Endodermal cell (in vitro differentiated cells): ENCODE measurements at places on chromosomes 16 and 17.

GRCh38 chr17:5757314-5757907, 173.1 kb upstream of the NLRP1 start:
- no peak for DNase-seq

- no peak for DNase-seq
Observed at GRCh38 chr17:74450925-74451403, 15.5 kb upstream of the CD300A start.

- no peak for DNase-seq
Observed at GRCh38 chr17:79892457-79893241, 53.4 kb upstream of the CBX4 start.

DNA sequence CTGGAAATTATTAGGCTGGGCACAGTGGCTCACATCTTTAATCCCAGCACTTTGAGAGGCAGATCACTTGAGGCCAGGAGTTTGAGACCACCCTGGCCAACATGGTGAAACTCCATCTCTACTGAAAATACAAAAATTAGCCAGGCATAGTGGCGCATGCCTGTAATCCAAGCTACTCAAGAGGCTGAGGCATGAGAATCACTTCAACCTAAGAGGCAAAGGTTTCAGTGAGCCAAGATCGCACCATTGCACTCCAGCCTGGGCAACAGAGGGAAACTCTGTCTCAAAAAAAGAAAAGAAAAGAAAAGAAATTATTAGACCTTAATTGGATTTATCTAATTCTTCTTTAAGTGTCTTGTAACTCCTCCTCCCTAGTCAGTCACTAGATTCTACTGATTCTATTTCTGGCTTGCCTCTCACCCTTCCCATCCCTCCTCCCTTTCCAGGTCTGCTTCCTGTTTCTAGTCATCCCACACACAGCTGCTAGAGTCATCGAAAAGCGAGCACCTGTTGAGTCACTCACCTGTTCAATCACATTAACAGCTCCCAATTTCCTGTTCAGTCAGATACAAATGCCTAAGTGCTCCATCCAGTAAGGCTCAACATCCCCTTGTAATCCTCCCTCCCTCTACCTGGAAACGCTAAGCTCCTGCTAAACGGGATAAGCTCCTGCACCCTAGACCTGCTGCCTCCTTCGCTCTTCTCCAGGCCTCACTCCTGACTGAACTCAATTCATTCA, 34.6 kb downstream of the ERN1 start:
- DNase-seq, result no peak

- no peak for DNase-seq
Observed at GRCh38 chr17:32656886-32657285, 170.1 kb downstream of the CDK5R1 start.

DNA sequence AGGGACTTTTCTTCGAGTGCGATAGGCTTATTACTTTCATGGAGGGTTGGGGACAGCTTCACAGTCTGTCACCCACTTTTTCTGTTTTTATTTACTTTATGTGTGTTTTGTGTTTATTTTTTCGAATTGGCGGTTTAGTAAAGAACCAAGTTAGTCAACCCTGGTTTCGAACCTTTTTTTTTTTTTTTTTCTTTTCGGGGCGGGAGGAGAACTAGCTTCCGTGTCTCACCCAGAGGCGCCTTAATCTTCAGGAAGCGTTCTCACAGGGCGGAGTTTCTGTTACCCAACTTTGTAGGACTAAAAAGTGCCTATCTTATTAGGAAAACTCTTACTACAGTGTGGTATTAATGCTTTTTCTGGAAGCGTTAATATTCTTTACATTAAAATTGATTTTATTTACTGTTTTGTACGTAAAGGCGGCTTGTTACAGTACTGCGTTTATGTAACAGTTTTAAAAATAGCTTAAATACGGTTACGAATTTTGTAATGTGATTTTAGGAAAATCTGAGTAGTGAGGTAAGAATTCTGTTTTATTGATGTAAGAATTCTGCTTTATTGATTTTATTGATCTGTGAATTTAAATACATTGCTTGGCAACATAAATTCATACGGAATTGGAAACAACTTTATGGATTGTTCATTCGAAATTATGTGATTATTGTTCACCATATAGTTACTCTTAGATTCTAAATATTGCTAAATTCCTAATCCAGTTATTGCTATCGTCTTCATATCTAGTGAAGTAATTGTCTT, 885 bp downstream of the ZNF207 start:
- no peak for DNase-seq

- peak; percentile 15 for DNase-seq
Observed at GRCh38 chr16:27103954-27104353, 37.2 kb downstream of the C16orf82 start.

DNA sequence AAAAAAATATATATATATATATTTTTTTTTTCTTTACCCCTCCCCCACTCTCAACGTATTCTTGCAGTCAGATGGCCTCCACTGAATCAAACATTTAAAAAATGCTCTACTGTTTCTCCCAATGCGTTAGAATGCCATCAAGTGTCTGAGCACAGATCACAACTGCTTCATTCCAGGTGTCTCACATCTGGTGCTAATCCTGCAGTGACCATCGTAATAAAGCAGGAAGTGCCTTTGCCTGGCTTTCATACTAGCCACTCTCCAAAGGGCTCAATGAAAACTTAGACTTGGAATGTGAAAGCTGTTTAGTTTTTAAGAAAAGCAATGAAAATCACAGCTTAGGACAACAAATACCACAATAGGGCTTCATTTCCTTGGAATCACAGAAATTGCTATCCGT, 37.2 kb downstream of the SKAP1 start:
- no peak for DNase-seq

- DNase-seq, result no peak
Observed at GRCh38 chr16:72468582-72468981, 296.6 kb upstream of the PMFBP1 start.

DNA sequence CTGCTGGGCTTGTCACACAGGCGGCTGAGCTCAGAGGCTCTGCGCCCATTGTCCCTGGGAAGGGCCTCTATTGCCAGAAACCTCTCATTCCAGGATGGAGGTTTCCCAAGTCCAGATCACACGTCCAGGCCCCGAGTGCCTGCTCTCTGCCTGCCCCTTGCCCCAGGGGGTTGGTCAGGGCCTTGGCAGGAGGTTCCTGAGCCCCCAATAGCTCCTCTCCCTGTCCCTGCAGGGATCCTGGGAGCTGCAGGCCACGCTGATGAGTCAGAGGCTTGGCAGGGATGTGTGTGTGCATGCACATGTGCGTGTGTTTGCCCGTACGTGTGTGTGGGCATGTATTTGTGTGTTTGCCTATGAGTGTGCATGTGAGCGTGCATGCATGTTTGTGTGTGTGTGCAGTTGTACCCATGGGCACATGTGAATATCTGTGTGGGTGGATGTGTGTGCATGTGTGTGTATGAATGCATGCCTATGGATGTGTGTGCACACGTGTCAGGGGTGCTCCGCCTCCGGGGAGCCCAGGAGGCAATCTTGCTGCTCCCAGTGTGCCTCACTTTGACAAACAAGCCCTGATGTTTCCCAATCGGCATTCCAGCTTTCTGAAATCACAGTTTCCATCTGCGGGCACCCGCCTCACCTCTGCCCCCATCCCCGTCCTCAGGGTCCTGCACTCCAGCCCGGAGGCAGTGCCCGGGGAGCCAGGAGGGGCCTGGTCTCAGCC, 98.4 kb upstream of the GSE1 start:
- peak; percentile 75 for DNase-seq

DNA sequence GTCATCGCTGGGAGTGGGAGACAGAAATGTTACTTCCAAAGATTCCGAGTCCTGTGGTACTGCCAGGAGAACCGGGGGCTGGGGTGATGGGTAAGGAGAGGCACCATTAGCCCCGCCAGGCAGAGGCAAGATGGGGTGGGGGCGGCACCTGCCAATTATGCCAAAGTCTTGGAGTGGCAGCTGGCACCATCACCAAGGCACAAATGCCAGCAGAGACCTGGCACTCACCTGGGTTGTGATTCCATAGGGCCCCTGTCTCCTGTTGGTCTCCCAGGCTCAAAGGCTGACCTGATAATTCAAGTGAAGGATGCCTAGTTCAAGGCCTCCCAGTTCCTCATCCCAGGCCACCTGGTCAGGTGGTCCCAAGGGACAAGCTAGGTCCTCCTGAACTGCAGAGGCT, 7.6 kb downstream of the NXPH3 start:
- DNase-seq, result no peak

- DNase-seq, result no peak
Observed at GRCh38 chr17:28500712-28501379, 5.3 kb upstream of the FOXN1 start.

- DNase-seq, result no peak
Observed at GRCh38 chr16:50699326-50700159, 6.1 kb downstream of the NOD2 start.

GRCh38 chr17:78986048-78986648, 6.4 kb upstream of the LGALS3BP start:
- DNase-seq, result no peak

- no peak for DNase-seq
Observed at GRCh38 chr17:70787721-70788300, 618.5 kb downstream of the KCNJ2 start.

GRCh38 chr17:10713318-10713717, 15.9 kb downstream of the ADPRM start:
- no peak for DNase-seq

GRCh38 chr16:53546988-53547391, 44.0 kb upstream of the AKTIP start:
- peak; percentile 92 for DNase-seq

DNA sequence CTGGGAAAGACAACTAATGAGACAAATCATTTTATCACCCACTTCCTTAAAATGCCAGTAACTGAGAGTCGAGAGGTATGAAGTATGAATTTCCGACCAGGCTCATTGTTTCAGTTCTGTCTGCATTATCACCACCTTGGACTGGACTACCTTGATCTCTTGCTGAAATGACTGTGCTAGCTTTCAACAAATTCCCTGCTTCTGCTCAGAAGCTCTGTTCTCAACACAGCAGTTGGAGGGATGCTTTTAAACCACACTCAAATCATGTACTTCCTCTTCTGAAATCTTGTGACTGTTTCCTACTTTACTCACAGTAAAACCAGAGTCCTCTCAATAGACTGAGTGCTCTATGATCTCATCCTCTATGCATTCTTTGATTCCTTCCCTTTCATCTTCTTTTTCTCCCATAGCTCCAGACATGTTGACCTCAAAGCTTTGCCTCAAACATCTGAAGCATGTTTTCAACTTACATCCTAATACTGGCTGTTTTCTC, 195.8 kb downstream of the KCNJ2 start:
- no peak for DNase-seq

- DNase-seq, result no peak
Observed at GRCh38 chr17:77167472-77168306, 26.9 kb downstream of the SEC14L1 start.

DNA sequence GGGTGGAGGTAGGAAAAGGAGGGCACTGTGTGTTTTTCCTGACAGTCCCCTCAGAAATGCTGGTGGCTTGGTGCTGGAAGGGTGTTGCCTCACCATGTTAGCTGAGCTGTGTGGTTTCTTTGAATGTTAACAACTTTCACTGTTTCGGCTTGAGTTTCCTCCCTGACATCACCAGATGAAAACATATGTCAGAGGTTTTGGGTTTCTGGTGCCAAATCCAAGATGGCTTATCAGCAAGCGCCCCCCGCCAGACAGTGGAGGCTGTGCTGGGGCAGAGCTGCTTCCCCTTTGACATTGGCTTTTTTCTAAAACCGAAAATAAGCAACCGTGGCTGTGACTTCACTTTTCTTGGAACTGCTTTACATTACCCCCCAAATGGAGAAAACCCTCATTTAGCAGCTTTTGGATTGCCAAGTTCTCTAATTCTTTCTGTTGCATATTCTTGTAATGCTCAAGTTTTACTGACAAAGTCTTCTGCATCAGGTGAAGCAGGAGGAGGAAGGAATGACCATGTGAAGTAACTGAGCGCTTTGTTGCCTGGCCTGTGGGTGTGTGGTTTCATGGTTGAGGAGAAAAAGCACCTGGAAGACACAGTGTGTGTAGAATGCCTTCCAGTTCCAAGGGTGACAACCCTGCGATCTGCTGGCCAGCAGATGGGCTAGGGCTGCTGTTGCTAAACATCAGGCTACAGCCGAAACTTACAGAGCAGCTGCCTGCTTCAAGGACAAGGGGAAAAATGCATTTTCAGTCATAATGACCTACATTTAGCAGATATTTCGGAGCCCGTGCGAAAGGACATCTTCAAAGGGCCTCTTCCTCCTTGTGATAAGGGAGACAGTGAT, 9.7 kb downstream of the RMI2 start:
- DNase-seq, result no peak

GRCh38 chr16:66842765-66843164, 1.4 kb upstream of the CA7 start:
- DNase-seq, result no peak

DNA sequence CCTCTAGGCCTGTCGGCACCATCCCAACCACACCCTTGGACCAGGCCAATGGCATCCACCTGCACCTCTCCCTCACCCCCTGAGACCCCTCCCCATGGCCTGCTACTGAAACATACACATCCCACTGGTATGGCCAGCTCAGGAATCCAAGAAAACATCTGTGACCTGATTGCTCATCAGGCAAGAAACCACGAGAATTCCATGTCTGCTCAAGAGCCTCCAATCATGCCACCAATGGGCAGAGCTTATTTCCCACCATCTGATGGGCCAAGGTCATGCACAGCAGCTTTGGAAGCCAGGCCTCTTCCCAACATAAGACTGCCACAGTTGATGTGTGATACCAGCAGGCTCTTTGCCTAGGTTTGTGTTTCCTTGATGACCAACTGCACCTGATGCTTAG, 190.1 kb downstream of the C16orf78 start:
- DNase-seq, result no peak

DNA sequence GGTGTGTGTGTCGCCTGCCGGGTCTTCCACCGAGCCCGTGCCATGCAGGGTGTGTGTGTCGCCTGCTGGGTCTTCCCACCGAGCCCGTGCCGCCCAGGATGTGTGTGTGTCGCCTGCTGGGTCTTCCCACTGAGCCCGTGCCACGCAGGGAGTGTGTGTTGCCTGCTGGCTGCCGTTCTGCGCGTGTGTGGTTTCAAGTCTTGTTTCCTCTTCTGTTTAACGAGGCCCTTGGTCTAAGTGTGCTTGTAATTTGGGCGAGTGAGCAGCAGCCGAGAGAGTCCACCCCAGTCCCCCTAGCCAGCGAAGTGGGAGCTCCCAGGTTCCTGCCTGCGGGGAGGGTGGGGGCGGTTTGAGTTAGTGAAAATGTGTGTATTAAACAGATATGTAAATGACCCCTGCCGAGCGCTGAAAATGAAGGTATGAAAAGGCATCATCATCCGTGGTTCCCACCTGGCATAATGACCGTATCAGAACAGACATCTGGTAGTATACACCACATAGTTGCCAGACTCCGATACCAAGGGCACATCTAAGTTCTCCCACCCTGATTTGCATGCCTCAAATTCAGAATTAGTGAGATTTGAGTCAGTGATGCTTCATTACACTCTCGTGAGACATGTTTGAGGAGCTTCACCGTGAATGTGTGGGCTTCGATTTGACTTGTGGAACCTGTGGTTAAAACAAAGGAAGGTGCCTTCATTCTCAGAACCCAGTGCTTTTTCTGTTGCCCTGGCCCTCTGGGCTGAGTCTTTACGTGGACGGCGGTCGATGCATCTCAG, 114.5 kb upstream of the CHMP6 start:
- peak; percentile 44 for DNase-seq
